ENCODE measurements at places on chromosomes 2 and 18.

GRCh38 chr18:43651057-43651456, 373.8 kb upstream of the SYT4 start:
- no peak for DNase-seq

- DNase-seq: no peak
These were observed 70.7 kb downstream of the CDC42EP3 start for GRCh38 chr2:37600735-37601134.

DNA sequence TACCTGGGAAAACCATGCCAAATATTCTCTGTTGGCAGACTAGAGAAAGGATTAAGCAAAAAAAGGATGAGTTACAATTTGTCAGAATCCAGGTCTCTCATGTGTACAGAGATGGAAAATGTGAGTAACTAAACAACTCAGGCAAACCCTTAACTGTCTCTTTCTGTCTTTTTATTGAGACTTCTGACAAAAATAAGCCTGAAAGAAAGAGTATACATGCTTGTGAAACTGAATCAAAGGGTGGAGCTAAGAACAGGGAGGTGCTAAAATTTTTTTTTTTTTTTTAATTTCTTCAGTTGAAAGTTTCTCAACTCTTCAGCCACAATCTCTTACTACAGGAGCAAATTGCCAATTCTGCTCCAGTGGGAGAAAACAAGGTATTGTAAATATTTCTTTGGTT, at the start of gene SERPINB10:
SERPINB10 (plus strand) TSS at position 295 of the 400 bp plus-strand sequence. CDS start 7,553 bp downstream, outside the sequence.
- DNase-seq: no peak

GRCh38 chr2:231533777-231534125, 3.5 kb upstream of the NMUR1 start:
- DNase-seq: no peak

- peak; percentile 12 for DNase-seq
These were observed 16.6 kb downstream of the THAP4 start for GRCh38 chr2:241620419-241620769.

DNA sequence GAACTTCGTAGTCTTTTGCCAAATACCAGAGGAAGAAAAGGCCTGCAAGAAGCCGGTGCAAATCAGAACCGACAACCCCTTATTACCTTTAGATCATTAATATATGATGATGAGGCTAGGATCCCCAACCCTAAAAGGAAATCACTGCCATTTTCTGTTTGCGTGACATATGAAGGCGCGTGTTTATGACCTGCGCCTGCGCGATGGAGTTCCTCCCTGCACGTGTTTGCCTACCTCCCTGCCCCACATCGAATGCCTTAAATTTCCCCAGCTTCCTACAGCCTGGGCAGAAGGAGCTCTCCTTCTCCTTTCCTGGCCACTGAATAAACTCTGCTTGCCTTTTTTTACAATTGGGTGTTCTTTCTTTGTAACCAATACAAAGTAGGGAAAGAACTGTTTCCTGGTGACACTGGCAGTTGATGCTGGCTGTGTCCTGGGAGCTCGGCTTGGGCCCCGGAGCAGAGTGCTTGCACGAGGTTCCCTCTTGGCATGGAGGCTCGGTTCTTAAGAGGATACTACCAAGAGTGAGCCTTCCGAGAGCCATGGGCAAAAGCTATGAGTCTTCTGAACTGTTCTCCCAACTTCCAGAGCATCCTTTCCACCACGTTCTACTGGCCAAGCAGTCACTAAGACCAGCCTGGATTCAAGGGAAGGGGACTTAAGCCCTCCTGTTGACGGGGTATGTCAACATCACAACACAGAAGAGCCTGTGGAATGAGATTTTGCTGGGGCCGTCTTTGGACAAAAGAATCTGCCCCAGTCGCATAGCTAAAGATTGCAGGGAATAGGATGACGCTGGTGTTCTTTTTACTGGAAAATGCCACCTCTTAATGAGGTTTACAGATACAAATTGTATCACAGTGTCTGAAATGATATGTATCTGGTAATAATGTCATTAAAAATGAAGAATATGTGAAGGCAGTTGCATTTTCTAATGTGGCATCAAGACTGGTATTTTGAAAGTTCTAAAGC, 179.8 kb downstream of the SH3BP4 start:
- DNase-seq: no peak

DNA sequence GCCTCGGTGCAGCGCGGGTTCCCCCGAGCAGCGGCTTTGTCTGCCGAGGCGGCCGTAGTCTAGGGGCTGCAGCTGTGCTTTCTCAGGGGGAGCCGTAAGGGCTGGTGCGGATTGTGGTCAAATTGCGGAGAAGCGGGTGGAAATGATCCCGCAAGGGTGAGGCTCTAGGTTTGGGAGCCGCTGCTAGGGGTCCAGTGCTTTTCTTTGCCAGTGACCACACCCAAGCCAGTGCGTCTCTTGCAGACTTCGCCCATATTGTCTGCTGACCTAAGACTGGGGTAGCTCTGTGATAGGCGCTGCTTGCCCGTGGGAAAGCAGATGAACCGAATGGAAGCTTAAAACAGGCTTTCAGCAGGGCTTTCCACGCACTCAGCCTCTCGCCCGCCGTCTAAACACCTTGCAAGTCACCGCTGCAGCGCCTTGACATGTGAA, 2.1 kb downstream of the DPYSL5 start:
- DNase-seq: no peak

DNA sequence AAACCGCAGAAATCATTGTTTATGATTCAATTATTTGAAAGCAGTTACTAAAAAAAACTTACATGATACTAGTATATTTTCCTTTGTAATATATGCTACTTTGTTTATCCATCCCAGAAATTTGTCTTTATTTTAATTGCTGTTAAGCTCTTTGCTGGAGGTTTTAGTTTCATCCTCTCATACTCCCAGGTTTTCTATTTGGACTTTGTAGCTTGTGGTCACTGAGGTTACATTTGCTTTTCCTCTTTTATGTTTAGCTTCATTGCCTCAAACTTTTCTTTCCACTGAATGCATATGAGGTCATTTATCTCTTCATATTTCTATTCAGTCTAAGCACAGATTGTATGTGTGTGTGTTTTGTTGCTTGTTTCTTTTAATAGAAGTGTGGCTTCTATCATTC, 89.9 kb downstream of the ERBB4 start:
- no peak for DNase-seq

DNA sequence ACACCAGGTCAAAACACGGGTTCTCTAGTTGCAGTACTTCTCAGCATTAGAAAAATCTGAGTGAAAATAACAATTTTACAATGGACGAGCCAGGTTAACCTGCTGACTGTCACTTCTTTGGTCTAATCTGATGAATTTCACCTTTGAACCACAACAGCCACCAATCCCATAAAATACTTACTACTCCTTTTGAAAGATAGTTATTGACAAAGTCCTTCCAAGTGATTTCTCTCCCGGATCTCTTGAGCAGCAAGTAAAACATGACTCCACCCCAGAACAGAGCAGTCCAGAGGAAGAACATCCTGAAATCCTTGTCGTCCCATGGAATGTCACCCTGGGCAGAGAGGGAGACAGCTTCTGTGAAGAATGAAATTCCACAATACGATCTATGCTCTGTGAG, 10.2 kb downstream of the AFG3L2 start:
- no peak for DNase-seq

DNA sequence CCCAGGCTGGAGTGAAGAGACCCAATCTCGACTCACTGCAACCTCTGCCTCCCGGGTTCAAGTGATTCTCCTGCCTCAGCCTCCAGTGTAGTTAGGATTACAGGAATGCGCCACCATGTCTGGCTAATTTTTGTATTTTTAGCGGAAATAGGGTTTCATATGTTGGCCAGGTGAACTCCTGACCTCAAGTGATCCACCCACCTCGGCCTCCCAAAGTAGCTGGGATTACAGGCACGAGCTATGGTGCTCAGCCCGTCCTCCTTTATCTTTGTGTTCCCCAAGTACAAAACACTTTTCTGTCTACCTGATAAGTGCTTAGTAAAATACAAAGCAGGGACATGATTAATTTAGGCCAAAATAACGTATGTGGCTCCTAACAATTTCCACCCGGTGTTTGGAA, 91.2 kb upstream of the STK17B start:
- DNase-seq: no peak

- DNase-seq: no peak
These were observed 56.2 kb upstream of the FOSL2 start for GRCh38 chr2:28336264-28336980.

- no peak for DNase-seq
These were observed 16.6 kb upstream of the ZNF396 start for GRCh38 chr18:35393716-35394115.

- no peak for DNase-seq
These were observed 55.2 kb upstream of the GYPC start for GRCh38 chr2:126600742-126601141.

DNA sequence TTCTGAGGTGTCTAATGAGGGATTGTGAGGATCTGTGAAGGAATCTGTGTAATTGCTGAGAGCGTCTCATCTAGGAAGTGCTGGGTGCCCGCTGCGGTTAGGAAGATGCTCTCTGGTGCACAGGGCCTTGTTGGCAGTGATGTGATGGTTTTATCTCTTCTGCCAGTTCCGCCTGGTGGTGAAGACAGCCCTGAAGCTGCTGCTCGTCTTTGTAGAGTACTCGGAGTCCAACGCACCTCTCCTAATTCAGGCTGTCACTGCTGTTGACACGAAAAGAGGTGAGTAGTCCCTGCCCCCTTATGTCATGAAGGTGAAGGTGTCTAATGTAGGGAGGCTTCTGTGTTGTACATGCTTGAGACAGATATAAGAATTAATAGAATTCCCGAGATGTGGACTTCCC, 234.2 kb downstream of the TPGS2 start:
- DNase-seq: no peak

GRCh38 chr2:203105996-203106395, 91.3 kb downstream of the NBEAL1 start:
- DNase-seq: no peak

GRCh38 chr2:177149155-177149503, 63.5 kb upstream of the HNRNPA3 start:
- no peak for DNase-seq

GRCh38 chr2:186721956-186722355, 28.1 kb downstream of the FAM171B start:
- DNase-seq: no peak

DNA sequence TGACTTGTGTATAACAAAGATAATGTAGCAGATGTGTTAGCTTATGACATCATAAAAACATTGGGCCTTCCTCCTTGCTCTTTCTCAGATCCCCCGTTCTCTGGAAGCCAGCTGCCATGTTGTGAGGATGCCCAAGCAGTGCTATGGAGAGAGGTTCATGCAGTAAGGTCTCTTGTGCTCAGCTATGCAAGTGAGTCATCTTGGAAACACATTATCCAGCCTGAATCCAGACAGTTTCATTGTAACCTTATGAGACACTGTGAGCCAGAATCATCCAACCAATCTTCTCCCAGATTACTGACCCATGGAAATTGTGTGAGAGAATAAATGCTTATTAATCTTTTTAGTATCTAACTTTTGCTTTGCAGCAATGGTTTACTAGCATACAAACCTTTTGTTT, 60.8 kb downstream of the ST6GAL2 start:
- DNase-seq: no peak

DNA sequence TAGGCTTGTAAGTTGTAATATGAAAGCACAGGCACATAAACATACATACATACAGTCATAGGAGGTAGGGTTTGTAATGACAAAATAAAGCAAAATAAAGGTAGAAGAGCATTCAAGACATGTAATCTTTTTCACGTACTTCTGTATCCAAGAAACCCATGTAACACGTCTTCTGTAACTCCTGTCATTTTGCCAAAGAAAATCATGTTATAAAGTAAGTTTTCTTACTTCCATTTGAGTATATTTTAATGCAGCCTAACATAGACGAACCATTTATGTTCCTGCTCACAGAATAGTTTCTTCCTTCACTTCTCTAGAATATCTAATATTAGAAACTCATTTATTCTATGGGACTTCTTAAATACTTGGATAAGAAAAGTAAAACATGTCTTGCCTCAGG, 1884.0 kb upstream of the CELF4 start:
- DNase-seq: no peak

- DNase-seq: no peak
These were observed 180.2 kb downstream of the THADA start for GRCh38 chr2:43415592-43415991.
